T1000 (cell line): ENCODE measurements at places on chromosomes 6 and 20.
A peak's percentile ranks its signal among the peaks of the same experiment; 100 is the strongest.

DNA sequence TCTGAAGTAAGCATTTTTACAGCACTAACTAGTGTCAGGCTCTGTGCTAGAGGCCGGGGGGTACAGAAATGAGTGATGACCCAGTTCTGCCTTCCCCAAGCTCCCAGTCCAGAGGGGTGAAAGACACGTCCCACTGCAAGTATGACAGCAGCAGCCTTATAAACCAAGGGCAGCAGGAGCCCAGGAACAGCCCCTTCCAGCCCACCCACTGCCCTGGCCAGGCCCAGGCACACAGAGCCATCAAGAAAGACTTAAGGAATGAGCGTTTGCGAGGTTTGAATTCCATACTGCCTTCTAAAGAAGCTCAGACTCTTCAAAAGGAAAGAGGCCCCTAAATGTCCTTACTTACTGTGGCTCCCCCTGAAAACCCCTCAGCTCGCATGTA lies 10.0 kb downstream of the TRERF1 start:
- no peak for DNase-seq

DNA sequence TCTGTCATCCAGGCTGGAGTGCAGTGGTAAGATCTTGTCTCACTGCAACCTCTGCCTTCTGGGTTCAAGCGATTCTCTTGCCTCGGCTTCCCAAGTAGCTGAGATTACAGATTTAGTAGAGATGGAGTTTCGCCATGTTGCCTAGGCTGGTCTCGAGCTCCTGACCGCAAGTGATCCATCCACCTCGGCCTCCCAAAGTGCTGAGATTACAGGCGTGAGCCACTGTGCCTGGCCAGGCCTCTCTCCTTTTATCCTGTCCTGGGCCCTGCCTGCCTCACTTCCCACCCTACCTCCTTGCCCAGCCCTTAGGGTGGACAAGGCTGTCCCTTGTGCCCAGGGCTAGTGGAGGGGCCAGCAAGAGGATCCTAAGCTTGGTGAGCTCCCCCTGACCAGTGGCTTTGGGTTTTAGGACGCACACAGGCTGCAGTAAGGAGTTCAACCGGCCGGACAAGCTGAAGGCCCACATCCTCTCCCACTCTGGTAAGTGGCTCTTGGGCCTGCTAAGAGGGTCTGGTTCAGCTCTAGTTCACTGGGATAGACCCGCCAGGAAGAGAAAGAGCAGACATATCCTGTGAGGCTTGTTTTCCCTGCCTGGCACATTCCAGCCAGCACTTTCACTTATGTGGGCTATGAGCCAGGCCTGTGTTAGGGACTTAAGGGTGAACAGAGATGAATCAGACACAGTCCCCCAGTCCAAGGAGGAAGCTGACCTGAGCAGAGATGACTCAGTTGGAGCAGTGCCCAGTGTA lies 21.9 kb upstream of the CHMP4B start:
- DNase-seq, result peak; percentile 84

GRCh38 chr6:119122336-119122735 lies 43.9 kb upstream of the FAM184A start:
- DNase-seq, result no peak

DNA sequence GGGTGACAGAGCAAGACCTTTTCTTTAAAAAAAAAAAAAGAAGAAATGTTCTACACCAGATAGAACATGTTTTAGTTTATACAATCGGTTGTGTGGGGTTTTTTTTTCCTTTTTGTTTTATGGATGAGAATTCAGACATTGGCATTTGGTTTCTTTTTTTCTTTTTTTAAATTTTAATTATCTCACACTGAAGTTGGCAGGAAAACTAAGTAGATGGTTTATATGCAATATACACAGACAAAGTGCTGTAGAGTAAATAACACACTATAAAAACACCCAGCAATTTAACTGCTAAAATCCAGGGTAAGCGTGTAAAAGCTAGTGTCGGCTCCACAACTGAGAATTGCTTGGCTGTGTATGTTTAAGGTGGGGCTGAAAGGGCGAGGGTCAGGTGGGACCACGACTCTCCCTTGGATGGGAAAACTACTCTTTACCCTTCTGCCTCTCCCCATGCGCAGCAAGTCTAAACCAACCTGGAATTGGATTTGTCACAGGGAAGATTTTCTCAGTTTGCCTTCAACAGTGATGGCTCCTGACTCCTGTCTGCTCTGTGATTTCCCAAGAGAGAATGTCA lies 147.1 kb upstream of the MARCKS start:
- no peak for DNase-seq

DNA sequence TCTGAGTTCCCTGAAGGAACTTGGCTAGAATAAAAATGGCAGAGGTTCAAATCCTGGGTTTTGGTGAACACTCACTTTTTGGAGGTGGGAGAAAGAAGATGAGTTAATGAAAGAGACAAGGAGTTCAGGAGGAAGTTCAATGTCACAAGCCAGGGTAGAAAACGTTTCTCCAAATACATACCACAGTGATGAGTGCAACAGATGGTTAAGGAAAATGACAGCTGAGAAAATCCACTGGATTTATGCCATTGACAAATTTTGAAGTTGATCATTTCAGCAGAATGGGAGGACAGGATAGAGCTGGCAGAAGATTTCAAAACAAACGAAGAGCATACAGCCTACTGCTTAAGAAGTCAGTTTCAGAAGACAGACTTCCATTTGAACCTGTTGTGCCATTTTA lies 122.7 kb downstream of the GFRAL start:
- DNase-seq, result no peak

DNA sequence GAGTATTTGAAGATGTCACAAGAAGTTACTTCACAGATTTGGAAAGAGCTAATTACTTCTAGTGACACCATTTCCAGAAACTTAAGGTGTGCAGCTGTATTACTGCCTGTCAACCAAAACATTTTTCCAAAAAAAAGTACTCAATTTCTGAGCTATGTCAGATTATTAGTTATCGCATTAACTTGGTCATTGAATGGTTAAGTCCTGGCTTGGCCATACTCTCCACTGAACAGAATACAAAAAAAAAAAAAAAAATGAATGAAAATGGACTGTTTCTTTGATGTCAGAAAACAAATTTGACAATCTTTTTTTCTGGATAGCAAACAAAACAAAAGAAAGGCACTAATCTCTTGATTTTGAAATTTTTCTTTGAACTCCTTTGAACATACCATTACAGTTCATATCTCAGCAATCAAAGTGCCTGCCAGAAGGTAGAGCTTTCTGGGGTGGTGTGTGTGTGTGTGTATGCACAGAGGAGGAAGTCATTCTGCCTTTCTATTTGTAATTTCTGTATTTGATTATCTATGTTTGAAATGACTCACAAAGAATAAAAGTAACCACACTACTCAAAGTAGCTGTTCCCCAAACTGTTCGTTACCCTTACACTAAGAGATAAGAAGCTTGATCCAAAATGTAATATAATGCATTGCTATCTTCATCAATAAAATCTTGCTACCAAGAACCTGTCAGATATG lies 210.8 kb upstream of the FUT9 start:
- DNase-seq, result no peak

GRCh38 chr6:98471444-98471843 lies 362.9 kb upstream of the POU3F2 start:
- no peak for DNase-seq

DNA sequence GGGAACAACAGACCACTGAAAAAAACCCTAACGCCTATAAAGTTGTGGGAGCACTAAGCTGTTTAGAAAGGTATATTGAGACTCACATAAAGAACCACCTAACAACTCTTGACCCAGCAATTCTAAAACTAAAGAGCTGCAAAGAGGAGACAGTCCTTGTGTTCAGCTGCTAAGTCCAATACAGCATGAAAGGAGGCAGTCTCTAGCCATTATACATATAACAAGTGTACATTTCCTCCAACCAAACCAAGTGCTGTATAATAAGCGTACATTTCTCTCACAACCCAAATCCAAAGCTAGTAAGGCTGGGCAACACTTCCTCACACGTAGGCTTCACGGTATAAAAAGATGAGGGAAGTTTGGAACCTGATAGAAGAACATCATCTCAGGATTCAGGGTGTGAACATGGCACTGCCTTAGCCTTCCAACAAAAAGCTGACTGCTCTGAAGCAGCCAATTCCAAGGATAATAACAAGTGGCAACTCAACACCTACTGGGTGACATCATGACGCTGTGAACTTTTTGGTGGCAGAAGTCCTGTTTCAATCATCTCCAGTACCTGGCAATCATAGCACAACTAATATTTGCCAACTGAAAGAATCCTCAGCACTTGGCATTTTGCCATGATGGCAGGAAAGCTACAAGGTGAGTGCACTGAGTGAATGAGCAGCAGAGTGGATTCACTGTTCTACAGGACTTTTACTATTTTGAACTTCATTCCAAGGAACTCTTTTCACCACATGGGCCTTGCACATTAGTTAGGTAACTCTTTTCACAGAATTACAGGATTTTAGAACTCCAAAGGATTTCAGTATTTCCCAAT lies 16.6 kb downstream of the TBC1D20 start:
- no peak for DNase-seq

GRCh38 chr6:144248003-144248402 lies 37.1 kb upstream of the UTRN start:
- no peak for DNase-seq

DNA sequence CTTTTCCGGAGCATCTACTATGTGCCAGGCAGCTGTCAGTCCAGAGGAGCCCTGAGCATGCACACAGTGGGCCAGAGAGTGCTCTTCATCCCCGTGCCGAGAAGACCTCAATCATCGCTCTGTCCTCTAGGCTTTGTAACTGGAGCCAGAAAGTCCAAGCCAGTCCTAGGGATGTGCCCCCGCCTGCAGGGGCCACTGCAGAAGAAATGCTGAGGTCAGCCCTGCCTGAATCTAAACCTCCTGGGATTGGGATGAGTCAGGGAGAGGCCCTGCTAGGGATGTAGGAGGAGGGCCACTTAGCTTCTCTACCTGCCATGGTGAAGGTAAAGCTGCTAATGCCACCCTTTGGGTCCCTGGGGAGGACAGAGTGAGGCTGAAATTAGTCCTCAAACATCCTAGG lies 146.8 kb downstream of the CDC5L start:
- DNase-seq, result no peak

GRCh38 chr6:152267967-152268845 lies 369.0 kb downstream of the SYNE1 start:
- DNase-seq, result no peak

- no peak for DNase-seq
Measured at GRCh38 chr6:3119040-3119723, 671 bp downstream of the BPHL start.

DNA sequence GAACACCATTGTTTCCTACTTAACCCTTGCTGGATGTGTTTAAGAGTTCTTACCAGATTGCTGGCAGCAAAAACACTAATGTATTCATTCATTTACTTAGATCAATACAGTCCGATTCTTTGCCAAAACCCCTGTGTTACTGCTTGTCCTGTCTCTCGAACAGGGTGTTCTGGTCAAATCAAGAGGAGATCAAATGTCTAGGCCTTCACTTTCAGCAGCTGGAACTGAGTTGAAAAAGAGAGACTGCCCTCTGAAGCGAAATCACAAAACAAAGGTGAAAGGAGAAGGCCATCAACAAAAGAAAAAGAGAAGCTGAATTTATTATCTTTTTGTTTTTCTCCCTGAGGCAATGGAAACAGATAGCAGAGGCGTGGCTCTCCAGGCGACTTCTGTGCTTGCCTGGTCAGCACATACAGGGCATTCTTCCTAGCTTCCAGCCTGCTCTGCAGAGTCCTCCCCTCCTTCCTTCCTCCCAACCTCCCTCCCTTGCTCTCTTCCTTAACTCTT lies 44.1 kb upstream of the GCM1 start:
- DNase-seq, result no peak

- no peak for DNase-seq
Measured at GRCh38 chr20:14342918-14343317, 5.5 kb upstream of the FLRT3 start.
